Stimulated activated CD4-positive, alpha-beta T cell treated with anti-CD3 and anti-CD28 coated beads, Interleukin-1b, Interleukin-23, amount 100 ng/mL, for 48 hours (primary cell): ENCODE measurements at places on chromosomes 6 and 20.

DNA sequence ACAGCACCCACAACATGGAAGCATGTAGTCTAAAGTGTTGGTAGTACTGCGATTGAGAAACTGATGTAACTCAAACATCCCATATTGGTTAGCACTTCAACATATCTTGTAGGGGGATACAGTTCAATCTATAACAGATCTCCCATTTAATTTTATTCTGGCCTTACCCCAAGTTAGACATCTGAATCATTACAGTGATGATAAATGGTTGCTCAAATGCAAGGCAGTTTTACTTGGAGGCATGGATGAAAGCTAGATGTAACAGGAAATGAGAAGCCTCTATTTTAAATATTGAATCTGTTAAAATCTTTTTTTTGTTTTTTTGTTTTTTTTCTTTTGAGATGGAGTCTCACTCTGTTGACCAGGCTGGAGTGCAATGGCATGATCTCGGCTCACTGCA lies 44.2 kb upstream of the FAM50B start:
- no peak for DNase-seq

DNA sequence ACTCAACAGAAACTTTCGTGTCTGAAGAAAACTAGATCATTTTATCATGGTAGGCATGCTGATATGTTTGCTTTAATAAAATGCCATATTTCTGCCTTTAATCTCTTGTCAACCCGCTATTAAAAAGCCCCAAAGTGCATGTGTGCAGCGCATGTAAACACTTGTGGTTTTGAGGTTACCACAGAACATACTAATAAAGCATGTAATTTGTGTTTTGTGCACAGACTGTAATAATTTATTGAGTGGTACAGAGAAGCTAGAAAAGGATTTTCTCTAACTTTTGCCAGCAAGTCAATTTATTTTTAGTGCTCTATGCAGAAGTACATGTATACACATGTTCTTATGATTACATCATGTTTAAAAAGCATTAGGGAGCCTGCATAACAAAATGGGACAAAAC lies 349.9 kb upstream of the SLC35B3 start:
- no peak for DNase-seq

GRCh38 chr6:166618866-166619761 lies 7.9 kb downstream of the RPS6KA2 start:
- no peak for DNase-seq

- no peak for DNase-seq
Observed at GRCh38 chr6:138535728-138536455, 36.6 kb upstream of the NHSL1 start.

DNA sequence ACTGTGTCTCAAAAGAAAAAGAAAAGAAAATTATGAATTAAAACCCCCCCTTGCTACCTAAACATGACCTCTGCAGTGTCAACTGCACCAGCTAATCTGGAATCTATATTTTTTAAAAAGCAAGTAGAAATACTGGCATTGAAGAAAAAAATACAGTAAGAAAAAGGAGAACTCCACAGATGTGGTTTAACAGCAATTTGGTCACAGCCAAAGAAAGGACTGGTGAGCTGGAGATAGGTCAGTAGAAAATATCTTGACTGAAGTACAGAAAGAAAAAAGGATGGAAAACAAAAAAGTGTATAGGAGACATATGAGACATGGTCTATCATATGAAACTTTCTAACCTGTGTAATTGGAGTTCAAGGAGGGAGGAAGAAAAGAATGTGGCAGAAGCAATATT lies 44.1 kb upstream of the ERVFRD-1 start:
- DNase-seq: no peak

DNA sequence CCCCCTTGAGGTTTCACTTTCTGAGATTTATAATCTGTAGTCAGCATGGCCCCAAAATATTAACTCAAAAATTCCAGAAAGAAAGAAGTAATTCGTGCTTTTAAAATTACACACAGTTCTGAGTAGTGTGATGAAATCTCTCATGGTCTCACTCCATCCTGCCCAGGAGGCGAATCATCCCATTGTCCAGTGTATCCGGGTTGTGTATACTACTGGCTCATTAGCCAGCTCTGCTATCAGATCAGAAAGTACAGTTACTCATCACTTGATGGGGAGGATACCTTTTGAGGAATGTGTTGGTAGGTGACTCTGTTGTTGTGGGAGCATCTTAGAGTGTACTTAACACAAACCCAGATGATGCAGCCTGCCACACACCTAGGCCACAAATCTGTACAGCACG lies 65.2 kb downstream of the CDC5L start:
- DNase-seq: no peak

DNA sequence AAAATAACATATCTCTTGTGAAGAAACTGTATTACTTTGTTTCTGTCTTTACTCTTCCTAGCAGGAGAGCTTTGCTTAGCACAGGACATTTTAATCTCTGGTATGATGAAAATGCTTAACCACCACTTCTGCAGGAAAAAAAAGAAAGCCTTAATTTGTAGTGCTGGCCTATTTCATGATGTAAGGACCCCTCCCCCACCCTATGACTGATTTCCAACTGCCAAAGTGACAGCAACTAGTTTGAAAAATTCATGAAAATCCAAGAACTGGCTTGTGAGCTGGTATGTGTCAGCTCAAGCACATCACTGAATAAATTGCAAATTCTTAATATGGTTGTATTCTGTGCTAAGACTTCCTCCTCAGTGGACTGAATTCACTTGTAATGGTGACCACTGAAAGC lies 125.3 kb downstream of the REV3L start:
- DNase-seq: no peak

GRCh38 chr20:23255106-23255505 lies 95.5 kb upstream of the NXT1 start:
- no peak for DNase-seq

- DNase-seq: no peak
Observed at GRCh38 chr6:167449094-167449861, 124.4 kb downstream of the TTLL2 start.

DNA sequence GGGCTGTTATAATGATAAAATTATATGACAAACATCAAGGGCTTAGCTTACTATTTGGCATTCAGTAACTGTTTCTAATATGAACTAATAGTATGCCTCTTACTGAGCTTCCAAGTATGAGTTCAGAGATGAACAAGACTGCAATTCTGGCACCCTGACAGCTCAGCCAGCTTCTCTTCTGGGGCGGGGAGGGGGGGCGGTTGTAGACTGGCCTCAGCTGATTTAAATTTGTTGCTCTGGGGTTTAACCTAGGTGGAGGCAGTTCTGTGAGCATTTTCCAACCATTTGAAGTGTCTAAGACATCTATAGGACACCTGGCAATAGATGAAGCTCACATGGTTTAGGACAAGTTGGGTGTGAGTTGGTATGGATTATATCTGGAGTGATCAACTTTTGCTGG lies 401.9 kb downstream of the QKI start:
- DNase-seq: no peak

- no peak for DNase-seq
Observed at GRCh38 chr6:91606148-91606901, 1019.5 kb upstream of the MAP3K7 start.
